ENCODE measurements at places on chromosomes 11 and 22.
A peak's percentile ranks its signal among the peaks of the same experiment; 100 is the strongest.

DNA sequence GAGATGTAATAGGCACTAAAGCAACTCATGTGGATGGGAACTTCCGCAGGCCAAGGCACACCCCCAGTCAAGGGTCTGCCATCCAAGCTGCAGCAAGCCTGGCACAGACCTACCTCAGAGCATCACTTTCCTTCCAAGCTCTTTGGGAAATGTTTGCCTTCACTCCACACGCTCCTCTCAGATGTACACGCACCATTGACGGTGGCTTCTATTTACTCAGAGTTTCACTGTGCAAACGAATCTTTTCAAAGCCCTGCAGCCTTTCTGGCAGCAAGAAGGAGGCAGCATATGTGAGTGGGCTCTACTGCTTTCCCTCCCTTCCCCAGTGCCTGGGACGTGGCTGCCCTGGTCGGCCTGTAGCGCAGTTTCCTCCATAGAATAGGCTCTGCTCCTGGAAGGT, 60.9 kb upstream of the USP47 start:
- DNase-seq, result no peak

GRCh38 chr11:9104580-9104979, 13.2 kb upstream of the SCUBE2 start:
- DNase-seq, result no peak

GRCh38 chr11:76699451-76700091, 29.0 kb upstream of the LRRC32 start:
- DNase-seq, result no peak

DNA sequence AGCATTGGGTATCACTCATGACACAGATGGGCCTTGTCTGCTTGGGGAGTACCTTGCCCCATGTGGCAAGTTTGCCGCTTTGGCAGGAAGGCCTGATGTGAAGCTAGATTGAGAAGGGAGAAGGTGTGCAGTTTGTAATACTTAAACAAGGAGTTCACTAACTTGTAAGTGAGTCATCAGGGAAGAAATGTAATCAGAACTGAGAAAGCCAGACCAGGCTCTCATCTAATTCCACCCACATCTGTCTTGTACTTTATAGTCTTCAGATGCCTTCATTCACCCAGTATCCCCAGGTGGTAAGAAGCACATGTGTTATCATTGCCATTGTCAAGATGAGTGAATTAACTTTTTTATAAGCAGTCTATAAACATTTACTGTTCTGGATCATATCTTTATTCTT, 116.0 kb upstream of the DDI1 start:
- DNase-seq, result no peak

DNA sequence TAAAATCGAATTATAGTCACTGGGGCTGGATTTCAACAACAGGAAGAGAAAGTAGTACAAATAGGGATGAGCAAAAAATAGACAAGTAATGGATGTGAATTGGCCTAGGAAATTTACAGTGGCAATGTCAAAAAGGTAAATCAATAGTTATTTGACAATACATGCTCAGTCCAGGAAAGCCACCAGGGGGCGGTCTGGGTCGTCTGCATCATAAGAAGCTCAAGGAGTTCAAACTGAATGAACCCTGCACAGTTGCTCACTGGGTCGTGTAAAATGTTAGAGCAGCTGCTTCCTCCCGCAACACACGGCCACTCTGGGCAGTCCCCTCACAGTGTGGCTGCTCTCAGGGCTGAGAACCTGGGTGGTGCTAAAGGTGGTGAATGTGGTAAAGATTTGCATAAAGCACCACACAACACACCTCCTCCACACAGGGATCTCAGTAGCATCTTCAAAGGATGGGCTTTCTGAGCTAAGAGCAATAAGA, 85.9 kb downstream of the ZNF280B start:
- DNase-seq, result peak; percentile 25

DNA sequence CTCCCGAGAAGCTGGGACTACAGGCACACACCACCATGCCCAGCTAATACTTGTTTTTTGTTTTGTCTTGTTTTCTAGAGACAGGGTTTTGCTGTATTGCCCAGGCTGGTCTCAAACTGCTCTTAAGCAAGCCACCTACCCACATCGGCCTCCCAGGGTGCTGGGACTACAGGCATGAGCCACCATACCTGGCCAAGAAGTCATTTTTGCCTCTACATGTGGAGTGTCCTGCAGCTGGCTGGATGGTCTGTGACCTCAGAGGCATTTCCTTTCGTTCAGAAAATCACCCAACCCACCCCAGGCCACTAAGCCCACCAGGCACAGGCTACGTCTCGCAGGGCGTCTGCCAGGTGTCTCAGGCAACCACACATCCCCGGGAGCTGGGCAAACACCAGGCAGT, 12.8 kb downstream of the SHANK2 start:
- no peak for DNase-seq

DNA sequence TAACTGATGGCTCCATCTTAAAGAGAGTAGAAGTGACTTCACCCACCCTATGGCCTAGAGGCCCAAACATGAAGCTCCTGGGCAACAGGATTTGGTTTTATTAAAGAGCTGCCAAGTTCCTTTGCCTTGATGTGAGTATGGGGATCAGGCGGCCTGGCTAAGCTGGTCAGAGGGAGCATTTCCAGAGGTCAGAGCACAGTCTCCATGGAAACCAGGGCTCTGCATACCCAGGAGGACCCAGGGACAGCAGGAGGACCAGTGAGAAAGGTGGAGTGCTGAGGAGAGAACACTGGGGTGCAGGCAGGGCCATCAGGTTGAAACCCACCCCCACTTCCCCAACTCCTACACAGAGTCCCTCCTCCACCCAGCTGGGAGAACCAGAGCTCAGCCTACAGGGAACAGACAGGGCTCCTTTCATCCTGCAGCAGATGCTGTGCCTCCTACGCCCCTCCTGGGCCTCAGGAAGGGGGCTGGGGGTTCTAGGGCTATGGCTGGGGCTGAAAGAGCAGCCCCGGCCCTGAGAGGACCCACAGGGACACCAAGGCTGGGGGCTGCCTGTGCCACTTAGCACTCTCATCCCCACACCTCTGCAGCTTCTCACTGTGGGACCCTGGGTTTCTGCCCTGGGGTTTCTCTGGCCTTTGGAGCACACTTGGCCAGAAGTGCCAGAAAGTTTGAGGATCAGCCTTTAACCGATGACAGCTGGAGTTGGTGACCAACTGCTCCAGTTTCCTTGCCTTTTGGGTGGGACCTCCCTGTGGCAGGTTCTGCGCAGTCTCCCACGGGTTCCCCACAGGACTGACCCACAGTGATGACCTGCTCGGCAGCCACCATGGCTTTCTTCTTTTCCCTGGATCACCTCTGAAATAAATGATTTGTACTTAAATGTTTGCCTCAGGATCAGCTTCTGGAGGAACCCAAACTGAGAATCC, 13.8 kb upstream of the P2RY6 start:
- DNase-seq, result no peak

GRCh38 chr22:30781271-30781875, 86.7 kb downstream of the OSBP2 start:
- DNase-seq, result no peak

- DNase-seq, result no peak
These were observed 56.4 kb downstream of the SGSM3 start for GRCh38 chr22:40426594-40427333.

DNA sequence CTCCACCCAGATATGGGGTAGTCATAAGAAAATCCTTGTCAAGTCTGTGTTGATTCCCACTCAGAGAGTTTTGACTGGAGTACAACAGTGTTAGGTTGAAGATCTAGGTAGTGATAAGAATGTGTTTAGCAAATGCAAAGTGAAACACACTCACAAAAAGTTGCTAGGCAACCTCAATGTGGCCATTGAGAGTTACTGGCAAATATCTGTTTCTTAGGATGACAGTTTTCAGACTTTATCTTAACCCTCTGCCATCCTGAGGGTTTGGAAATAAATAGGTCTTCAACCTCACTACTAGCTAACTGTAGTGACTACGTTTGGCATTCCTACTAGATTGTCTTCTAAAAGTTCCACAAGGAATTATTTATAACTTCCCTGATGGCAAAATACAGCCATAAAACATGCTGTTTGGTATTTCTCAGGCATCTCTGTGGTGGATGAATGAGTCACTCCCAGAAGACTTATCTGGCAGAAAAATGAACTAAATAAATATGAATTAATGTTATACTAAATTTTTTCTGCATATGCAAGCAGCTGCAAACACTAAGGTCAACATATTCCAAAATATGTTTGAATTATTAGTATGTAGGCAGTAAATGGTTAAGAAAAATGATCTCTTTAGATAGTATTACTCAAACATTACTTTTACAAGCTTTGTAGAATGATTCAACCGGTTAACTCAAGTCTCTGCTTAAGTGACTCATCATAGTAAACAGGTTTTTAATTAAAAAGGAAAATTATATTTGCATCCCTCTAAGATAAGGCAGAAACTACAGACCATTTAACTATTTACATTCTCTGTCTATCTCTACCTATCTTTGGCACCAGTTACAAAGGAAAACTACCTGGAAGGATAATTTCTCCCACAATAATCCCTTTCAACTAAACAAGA, 17.1 kb upstream of the SYTL2 start:
- DNase-seq, result no peak

DNA sequence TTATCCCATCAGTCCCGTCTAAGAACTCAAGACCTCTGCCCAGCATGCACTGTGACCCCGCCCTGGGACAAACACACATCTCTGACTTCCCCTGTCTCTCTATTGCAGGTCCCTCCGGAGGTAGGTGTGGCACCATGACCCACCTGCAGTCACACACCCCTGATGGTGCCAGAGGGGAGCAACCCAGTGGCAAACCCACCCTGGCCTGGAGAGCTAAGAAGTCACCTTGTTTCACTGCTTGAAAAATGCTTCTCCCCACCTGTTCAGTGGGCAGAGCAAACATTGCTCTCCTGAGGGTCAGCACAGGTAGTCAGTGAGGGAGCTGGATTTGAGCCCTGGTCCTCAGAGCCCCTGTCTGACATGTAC, 23.9 kb downstream of the CAPN1 start:
- no peak for DNase-seq

- no peak for DNase-seq
These were observed 65.2 kb upstream of the A4GALT start for GRCh38 chr22:42785706-42786499.

DNA sequence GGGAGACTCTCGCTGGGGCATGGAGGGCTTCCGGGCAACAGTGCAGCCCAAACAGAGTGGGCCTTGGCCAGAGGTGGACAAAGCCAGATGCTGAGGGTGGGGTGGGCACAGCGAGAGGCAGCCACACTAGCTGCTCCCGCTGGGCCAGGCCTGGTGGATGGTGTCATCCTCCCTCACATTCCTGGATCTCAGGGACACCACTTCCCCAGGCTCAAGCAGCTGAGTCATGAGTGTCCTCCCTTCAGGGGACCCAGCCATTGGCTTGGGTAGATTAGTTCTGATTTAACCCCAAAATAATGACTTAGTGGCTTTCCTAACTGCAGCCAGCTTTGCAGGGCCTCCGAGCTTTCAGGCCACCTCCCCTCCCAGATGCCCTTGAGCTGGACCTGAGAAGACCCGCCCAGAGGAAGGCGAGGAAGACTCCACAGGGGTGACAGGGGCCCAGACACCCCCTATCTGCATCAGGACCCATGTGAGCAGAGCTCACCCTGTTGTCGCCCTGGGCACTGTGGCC, 25.9 kb upstream of the WNT7B start:
- no peak for DNase-seq

GRCh38 chr22:39471381-39472141, 14.7 kb downstream of the MGAT3 start:
- no peak for DNase-seq

DNA sequence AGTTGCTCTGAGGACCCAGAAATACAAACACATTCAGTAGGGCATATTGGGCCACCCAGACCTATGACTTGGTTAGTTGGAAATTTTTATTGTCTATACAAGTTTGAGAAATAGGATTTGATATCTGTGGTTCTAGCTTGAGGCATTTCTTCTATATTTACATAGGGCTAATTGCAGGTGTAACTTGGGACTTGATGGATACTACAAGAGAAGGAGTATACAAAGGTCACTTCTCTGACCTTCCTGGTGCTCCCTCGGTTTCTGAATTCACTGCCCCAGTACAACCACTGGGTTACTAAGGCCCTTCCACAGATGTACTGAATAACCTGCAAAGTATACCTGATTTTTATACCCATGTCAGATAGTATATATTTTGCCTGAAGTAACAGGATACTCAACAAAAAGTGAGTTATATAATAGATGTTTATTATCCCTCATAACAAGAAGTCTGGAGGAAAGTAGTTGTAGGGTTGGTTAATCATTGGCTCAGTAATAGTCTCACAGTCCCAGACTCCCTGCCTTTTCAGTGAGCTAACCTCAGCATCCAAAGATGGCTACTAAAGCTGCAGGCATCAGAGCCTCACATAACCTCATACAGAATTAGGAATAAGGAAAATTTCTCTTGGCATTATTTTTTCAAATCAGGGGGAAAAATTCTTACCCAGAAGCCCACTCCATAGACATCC, 8.8 kb upstream of the PGR start:
- no peak for DNase-seq

DNA sequence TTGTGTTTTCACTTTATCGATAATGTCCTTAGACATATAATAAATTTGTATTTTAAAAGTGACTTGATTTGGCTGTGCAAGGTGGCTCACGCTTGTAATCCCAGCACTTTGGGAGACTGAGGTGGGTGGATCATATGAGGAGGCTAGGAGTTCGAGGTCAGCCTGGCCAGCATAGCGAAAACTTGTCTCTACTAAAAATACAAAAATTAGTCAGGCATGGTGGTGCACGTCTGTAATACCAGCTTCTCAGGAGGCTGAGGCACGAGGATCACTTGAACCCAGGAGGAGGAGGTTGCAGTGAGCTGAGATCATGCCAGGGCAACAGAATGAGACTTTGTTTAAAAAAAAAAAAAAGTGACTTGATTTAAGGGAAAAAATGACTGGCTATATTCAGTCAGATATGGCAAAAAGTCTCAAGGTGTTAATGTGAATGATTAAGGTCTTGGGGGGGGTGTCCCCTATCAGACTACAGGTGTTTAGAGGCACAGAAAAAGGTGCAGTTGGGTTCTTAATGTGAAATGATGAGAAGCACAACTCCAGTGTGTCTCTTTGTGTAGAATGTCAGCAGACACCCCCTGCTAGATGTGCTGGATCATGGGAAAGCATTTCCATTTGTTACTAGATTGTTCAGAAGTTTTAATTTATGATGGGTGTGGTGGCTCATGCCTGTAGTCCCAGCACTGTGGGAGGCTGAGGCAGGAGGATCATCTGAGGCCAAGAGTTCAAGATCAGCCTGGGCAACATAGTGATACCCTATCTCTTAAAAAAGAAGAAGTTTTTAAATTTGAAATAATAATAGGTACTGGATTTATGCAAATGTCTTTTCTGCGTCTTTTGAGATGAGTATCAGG, 17.0 kb downstream of the NEAT1 start:
- DNase-seq, result no peak

DNA sequence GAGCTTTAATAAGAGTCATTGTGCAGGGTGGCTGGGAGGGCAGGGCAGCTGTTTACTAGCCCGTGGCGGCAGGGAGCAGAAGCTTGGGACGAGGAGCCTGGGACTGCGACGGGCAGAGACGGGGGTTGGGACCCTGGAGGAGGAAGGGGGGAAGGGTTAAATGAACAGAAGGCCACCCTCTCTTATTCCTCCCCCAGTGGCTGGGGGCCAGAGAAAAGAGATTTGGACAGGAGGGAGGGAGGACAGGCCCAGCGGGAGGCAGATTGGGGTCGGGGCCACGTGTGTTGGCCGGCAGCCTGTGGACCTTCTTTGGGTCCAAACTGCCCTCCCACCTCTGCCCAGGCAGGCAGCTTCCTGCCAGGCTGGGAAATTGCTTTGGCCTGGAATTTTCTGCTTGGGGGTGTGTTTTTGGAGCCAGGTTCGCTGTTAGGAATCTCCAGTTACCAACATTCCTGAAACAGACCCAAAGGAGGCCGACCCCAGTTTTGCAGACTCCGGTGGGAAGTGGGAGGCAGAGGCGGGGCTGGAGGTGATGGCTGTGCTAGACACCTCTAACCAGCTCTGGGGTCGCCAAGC, 50.2 kb downstream of the APOL3 start:
- no peak for DNase-seq
